ENCODE measurements at places on chromosomes 12 and 14.

DNA sequence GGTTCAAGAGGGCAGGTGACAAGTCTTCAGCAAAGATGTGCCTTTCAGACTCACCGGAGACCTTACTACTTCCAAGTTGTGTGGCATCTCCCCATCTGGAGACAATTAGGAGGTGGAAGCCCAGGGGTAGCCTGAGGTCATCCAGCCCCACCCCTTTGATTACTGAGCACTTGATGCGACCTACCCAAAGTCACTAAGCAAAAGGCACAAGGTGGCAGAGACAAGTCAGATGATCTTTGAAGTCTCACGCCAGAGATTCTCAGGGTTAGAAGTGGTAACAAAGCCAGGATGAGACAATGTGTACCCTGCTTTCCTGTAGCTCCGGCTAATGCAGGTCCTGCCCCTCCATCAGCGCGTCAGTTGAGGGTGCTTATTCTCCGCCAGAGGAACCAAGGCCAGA is 1.4 kb upstream of the FOXN3 start:
- DNase-seq: no peak

DNA sequence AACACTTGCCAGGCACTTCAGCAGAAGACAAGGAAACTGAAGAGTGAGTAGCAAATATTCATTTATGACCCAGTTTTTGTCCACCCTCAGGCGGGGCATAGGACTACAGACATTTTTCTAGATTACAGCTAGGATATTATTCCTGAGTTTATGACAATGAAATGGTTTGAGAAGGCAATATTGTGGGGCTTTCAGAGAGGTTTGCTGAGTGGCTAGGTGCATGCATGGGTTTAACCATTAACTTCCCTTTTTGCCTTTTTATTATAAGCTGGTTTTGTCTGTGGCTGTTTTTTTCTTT is 104.0 kb upstream of the BCAT1 start:
- no peak for DNase-seq

- DNase-seq: no peak
Observed at GRCh38 chr14:34228650-34228976, 233.4 kb downstream of the SPTSSA start.

GRCh38 chr12:124764451-124764850 is 99.2 kb downstream of the SCARB1 start:
- DNase-seq: no peak

DNA sequence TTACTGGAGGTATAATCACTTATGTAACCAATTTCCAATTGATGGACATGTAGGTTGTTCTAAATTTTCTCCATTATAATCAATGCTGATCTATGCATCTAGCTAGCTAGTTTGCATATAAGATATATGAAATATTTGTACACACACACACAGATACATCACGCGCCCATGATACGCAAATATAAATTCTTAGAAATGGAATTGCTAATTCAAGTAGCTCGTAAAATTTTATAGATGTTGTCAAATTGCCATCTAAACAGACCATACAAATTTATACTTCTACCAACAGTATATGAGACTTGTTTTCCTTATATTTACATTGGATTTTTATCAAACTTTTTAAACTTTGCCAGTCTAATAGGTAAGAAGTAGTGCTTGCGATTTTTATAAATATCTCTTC is 29.1 kb upstream of the TRIM9 start:
- DNase-seq: no peak

GRCh38 chr12:117040496-117040895 is 58.7 kb downstream of the TESC start:
- no peak for DNase-seq

GRCh38 chr14:98093111-98093510 is 1178.9 kb downstream of the BCL11B start:
- no peak for DNase-seq

DNA sequence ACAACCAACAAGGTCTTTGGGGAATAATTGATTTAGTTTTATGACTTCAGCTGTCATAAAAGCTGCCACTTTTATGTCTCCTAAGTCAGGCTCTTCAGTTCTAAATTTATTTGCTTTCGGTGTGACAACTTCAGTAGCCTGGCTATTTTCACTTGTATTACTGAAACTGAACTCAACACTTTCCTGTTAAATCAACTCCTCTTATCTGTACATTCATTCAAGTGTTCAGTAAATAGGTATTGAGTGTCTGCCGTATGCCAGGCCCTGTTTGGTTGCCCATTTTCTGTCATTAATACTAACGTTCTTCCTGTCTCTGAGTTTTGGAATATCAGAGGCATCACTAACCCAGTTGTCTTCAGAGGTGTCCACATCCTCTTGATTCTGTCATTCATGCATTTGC is 7.5 kb downstream of the UTP20 start:
- no peak for DNase-seq

GRCh38 chr14:36217027-36217426 is 40.5 kb upstream of the PTCSC3 start:
- no peak for DNase-seq

GRCh38 chr12:124301084-124301654 is 6.3 kb downstream of the RFLNA start:
- DNase-seq: no peak

- DNase-seq: no peak
Observed at GRCh38 chr12:66836623-66837310, 157.9 kb upstream of the GRIP1 start.

- DNase-seq: no peak
Observed at GRCh38 chr12:57470970-57471656, 8.6 kb downstream of the ARHGAP9 start.

GRCh38 chr14:34711796-34712712 is 2.3 kb downstream of the CFL2 start:
- DNase-seq: no peak

Measured in NCI-H1417 treated with DMSO at 0.1 percent for 48 hours (cell line).